M059J (cell line): ENCODE measurements at places on chromosomes 7 and 10. TPM values are rescaled to one million over a fixed set of nuclear protein-coding genes. Genes with fewer than 3 reads are reported as not detected.

GRCh38 chr7:158028971-158029370, 558.7 kb downstream of the PTPRN2 start:
- no peak for DNase-seq

DNA sequence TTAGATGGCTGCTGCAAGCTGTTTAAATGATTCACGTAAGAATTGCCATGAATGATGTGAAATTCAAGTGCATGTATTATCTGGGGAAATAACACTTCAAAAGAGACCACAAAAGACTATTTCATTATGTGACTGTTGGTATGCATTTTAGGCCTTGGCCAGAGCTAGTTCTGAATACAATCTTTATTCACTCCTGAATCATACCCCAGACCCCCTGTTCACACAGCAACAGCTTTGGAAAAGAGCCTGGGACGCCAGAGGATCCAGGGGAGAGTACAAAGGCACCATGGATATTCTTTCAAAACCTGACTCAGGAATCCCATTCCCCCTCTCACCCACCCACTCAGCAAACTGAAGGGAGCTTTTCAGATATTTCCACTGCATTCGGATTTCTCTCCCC, 377.1 kb upstream of the DPP6 start:
- no peak for DNase-seq

- DNase-seq, result no peak
These were observed 183.0 kb downstream of the ARID5B start for GRCh38 chr10:62084451-62084850.

DNA sequence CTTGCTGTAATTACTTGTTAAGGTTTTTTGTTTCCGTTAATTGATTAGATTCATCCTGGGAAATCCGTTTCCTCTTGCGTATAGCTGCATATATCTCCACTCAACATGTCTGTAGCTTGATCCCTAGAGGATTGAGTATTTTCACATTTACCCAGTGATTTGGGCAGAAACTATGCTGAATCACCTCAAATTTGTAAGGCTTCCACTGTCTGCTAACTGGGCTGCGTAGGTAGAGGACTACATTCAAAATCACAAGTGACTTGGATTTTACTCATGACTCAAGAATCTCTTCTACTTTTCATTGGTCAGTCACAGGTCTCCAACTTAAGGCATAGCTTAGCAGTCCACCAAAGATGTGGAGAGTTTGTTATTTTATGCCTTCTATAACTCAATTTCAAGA, 141.8 kb downstream of the POLR1F start:
- no peak for DNase-seq

DNA sequence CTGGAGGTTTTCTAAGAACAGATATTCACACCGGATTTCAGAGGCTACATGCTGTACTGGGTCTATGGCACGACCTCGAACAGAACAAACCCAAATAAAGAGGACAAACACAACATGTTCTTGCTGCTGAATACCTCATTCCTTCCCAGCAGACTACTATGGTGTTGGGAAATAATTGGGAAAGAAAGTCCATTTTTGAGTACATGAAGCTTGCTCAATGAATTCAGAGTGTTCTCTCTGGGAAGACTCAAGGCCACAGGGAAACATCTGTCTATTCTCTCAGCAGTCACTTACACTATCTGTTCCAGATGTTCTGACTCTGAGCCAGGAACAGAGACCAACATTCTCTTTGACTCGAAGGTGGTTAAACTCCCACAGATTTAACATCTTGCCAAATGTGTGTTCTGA, 30.9 kb downstream of the LAMB1 start:
- DNase-seq, result no peak

DNA sequence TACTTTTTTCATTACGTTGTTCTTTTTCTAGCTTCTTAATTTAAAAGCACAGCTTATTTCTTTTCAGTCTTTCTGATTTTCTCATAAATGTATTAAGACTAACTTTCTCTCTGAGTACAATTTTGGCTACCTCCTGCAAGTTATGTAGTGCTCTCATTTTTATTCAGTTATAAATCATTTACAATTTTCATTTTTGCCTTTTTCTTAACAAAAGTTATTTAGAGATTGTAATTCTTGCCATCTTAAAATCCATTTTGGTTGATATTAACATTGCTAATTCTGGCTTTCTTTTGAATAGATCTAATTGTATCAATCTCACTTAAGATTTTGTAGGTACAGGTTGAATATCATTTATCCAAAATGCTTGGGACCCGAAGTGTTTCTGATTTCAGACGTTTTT, 97.2 kb upstream of the LRRC4 start:
- DNase-seq, result no peak

The CNNM1 gene
- 1.6 and 2.4 TPM in 2 replicates for total RNA-seq

DNA sequence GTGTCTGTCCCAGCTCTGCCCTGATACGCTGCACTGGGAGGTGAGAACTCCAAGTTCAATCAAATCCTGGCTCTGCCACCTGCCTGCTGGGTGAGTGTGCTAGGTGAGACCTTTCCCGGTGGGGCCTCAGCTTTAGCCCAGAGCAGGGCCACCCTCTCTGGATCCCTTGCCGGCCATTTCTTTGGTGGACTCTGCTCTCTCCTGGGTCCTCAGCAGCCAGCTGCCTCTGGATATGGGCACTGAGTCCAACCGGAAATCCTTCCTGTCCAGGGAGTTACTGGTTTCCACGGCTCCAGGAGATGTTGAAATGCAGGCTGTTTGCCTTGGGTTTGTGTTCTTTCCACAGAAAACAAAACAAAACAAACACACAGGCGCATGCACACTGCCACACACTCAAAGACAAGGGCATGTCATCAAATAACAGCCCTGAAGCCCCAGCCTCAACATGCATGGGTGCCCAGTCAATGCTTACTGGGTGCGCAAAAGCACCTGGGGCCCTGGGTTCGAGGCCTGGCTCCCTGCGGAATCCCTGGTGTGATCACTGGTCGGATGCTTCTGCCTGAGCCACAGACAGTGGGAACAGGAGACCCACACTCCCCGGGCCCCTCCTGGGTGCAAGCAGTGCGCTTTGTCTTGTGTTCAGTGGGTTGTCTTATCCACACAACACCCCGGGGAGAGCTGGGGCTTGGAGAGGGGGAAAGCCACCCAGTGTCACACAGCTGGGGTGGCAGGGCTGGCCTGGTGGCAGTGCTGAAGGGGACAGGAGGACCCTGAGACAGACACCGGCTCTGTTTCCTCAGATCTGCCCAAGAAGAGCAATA, 33.1 kb downstream of the PPIF start:
- DNase-seq, result peak; percentile 74

The TUBB8 gene
- total RNA-seq, result 0.22 TPM in 1 of 2 replicates, not detected in the other

DNA sequence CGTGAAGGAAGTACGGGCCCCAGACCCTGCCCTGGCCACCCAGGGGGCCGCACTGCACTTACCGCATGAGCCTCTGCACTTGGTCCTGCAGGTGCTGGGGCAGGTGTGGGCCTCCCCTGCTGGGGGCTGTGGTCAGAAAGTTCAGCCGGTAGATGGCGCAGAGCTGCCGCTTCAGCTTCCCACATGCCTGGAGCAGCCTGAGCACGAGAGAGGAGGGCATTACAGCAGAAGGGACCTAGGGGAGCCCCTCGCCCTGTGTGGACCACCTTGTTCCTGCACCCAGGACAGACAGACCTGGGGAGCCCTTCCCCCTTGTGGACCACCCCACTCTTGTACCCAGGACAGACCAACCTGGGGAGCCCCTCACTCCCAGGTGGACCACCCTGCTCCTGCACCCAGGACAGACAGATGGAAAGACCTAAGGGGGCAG, 8.7 kb upstream of the PYROXD2 start:
- no peak for DNase-seq

- DNase-seq, result no peak
These were observed 697.1 kb upstream of the GALNT17 start for GRCh38 chr7:70434821-70435220.

The UBN2 gene
- total RNA-seq, result 3.4 and 4.2 TPM in 2 replicates

The TEX47 gene
- total RNA-seq, result not detected in 2 replicates

DNA sequence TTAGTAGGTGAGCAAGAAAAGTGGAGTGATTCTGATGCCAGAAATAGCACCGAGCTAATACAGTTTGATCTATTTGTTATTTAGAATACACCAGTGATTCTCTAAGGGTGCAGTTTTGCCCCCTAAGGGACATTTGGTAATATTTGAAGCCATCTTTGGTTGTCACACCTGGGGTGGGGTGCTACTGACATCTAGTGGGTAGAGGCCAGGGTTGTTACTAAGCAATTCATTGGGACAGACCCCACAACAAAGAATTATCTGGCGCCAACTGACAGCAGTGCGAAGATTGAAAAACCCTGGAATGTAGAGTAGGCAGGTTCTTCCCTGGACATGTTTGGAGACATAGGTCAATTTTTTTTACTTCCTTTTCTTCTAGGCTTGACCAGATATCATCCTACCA, 14.6 kb downstream of the PALS2 start:
- peak; percentile 32 for DNase-seq

- peak; percentile 89 for DNase-seq
These were observed 55.0 kb upstream of the AKR1E2 start for GRCh38 chr10:4770801-4771553.

DNA sequence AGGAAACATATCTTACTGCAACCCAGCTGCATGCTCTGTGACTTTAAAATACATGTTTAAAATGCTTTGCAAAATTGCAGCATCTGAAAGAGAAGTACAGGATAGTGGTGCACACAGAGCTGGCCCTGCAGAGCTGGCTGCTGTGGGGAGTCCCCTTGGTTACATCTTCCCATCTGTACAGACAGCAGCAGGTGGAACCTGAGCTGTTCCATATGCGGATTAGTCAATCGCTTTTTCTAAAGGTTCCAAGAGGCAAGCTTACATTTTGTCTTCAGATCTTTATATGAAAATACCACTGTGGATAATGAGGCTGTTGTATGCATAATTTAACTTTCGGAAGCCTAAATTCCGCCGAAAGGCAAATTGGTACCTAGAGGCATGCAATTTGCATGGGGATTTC, 444.1 kb downstream of the NRG3 start:
- DNase-seq, result no peak

DNA sequence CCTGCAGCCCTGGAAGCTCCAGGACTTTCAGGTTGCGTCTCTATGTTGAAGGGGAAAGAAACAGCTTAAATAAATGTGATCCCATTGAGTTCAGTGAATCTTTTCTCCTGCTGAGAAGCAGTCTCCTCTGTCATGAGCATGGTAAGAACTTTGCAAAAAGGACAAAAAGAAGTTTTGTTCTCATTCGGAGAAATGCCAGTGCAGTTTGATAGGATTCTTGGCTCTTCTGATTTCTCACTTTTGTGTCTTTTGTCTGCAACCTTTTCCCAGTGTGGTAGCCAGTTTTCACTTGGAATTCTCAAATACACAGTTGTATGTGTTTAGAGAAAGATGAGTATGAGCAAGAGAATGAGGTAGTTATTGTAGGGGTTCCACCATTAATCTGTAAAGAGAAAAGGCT, 64.3 kb downstream of the AP3M1 start:
- no peak for DNase-seq
